ENCODE measurements at places on chromosomes 5 and 9. TPM values are rescaled to one million over a fixed set of nuclear protein-coding genes. Genes with fewer than 3 reads are reported as not detected.

ZNF483 gene
- 2.8 TPM for total RNA-seq

SOX30 gene
- not detected for total RNA-seq

TRIM36 gene
- total RNA-seq: 0.29 TPM

PCDHB10 gene
- total RNA-seq: not detected

PRDM9 gene
- not detected for total RNA-seq

GPR151 gene
- total RNA-seq: not detected

SLCO4C1 gene
- total RNA-seq: 0.35 TPM

ENC1 gene
- total RNA-seq: 0.38 TPM

FAM81B gene
- not detected for total RNA-seq

MARVELD2 gene
- 0.18 TPM for total RNA-seq

ANKDD1B gene
- total RNA-seq: not detected

Data from activated CD8-positive, alpha-beta memory T cell treated with anti-CD3 and anti-CD28 coated beads, Interleukin-2, amount 10 ng/mL, durations not matched to agents 7 days and 5 days (primary cell).